HS-27A (cell line): ENCODE measurements at places on chromosomes 5 and 9.

- DNase-seq = no peak
Measured at GRCh38 chr9:94212091-94212490, 47.0 kb upstream of the ZNF169 start.

DNA sequence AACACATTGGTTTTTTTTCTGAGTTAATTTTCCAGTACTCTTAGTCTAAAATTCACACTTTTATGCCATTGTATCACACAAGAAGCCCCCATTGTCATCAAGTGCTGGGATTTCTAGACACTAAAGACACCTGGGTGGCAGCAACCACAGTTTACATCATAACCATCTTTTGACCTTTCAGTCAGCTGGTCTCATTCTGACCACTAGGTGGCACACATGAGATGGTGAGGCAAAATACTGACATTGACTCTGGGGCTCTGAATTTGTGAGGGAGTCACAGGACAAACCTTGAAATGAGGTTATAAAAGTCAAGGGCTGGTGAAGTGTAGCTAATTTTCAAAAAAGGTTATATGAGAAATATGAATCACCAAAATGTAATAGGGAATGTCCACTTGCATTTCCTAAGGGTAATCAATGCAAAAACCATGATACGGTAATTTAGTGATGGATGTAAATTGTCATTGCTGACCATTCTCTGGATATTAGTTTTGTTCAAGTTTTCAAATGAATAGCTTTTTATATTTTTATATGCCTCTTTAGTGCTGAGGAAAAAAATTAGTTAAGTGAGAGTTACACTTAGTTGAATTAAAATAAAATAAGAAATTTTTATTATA lies 229.4 kb downstream of the DMAC1 start:
- no peak for DNase-seq

- no peak for DNase-seq
Measured at GRCh38 chr9:123269281-123269680, 895 bp upstream of the STRBP start.

- no peak for DNase-seq
Measured at GRCh38 chr5:33659526-33660169, 218.9 kb downstream of the TARS1 start.

GRCh38 chr9:71670121-71670520 lies 98.2 kb downstream of the CEMIP2 start:
- DNase-seq = no peak

DNA sequence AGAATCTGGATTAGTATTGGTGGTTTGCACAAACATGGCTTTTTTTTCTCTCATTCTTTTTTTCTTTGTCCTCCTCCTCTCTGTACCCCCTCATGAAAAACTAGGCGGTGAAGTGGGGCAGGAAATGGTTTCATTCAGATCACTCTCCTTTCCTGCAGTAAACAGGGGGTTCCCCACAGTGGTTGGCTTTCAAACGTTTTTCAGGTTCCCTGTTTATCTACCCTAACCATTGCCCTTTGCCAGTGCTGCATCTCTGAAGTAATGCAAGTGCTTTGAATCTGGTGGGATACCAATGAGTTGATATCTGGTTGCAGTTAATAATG lies 29.8 kb downstream of the NR4A3 start:
- DNase-seq = no peak

DNA sequence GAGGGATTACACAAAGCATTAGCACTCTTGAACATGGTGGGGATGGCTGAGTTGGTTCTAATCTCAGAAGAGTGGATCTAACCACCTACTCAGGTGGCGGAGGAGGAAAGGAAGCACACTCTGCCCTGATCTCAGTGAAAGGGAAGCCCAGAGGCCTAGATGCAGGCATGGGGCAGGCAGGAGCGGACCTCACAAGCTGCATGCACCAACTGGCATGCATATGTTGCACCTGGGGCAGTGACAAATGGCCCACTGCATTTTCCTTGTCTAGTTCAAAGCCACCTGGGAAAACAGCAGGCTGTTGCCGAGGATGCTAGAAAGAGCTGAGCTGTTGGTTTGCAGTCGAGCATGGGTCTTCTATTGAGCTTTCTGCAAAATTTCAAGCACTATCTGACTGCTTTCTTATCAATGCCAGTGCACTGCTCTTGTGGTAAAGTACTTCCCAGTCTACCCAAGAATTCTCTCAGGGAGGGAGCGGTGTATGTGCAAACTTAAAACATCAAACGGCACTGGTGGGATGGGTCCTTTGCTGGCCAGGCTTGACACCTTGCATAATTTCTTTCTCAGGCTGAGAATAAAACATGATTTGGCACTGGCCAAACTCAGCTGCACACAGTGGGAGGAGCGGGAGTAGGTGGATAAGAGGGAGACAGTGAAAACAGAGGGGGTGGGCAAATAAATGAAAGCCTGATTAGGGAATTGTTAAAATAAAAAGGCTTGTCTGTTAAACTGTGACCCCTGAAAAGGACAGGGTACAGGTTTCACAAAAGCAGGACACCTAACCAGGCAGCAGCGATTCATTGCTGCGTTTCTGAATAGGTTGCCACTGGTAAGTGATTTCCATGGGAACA lies 108.9 kb downstream of the MARCHF3 start:
- DNase-seq = no peak

DNA sequence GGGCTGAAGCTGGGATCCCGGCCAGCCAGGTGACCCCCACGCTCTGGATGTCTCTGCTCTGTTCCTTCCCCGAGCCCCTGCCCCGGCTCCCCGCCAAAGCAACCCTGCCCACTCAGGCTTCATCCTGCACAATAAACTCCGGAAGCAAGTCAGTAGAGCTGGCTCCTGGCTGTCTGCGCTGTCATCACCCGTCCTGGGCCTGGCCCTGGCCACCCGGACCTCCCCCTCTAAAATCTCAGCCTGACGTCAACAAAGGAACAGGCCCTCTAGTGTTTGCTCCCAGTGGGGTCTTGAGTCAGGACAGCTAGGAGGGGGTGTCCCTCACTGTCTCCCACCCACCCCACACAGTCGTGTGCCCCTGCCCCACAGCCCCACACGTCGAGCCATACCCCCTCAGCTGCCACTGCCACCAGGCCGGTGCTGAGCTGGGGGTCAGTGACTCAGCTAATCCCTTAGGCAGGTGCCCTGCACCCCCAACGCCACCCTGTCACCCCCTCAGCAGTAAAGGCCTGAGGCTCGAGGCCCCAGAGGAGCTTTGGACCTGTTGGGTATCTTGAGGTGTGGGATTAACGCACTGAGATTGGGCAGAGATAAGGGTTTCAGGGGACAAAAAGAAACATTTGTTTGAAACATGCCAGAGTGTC lies 1.1 kb upstream of the LCNL1 start:
- DNase-seq = no peak

GRCh38 chr9:78724896-78725295 lies 428.0 kb downstream of the PSAT1 start:
- DNase-seq = no peak

DNA sequence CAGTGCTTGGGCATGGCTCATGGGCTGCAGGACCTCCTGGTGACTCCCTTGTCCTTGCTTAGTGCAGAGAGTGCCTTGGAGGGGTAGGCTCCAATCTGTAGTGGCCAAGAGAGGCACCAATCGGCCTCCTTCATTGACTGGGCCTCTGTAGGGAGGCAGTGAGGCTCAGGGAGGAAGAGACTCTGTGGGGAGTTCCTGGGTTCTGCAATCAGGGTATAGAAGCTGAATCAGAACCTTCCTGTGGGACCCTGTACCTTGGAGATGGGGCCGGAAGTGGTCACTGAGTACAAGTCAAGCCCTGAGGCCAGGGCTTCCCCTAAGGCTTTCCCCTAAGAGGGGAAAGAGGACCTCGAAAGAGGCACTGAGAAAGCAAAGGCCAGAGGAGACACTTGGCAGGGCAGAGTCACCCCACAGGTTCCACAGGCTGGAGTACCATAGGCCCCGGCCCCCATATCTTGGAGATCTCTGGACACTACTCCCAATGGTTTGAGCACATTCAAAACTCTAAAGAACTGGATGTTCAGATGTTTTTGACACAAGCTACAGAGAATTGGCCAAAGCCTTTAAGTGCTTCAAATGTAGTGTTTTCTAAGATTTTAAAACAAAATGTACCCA lies 190.5 kb downstream of the HSPA4 start:
- DNase-seq = no peak

DNA sequence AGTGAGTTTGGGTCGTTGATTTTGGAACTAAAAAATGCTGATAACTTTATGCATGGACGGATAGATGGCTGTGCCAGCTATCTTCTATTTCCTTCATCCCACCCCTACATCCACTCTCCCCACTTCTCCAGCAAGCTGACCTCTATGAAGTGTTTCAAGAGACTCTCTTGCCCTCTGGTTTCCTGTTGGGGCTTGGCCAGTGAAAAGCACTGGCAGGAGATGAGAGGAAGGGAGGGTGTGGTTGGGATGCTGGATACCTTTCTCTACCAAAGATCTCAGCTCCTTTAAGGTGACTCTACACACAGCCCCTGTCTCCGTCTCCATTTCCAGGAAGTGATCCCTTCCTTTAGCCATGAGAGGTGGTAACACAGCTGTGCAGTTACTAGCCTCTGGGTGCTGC lies 30.0 kb upstream of the JMY start:
- DNase-seq = no peak

- no peak for DNase-seq
Measured at GRCh38 chr5:65907135-65907534, 19.2 kb upstream of the ERBIN start.

- DNase-seq = no peak
Measured at GRCh38 chr5:177309351-177310191, 2.1 kb downstream of the MXD3 start.

- DNase-seq = no peak
Measured at GRCh38 chr9:127223810-127224177, 40.8 kb upstream of the GARNL3 start.
